Cortex of kidney (tissue), 1 donor: ENCODE measurements at places on chromosomes 3 and 15.

DNA sequence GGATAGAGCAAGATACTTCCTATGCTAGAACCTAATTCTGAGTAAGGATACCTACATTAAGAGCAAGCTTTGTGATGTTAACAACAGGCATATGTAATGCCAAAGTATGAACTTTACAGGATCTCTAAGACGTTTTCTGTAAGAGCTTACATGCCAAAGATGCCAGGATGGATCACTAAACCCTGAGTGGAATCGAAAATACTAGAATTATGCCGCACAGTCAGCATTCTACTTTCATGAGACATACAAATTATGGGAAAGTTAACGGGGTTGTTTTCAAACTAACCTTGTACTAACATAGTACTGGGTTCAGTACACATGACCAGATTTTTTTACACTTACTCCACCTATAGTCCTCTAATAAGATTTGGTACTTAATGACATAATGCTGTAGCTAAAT lies 55.1 kb downstream of the AAGAB start:
- DNase-seq: no peak

GRCh38 chr3:35498506-35499210 lies 140.7 kb upstream of the ARPP21 start:
- DNase-seq: no peak

DNA sequence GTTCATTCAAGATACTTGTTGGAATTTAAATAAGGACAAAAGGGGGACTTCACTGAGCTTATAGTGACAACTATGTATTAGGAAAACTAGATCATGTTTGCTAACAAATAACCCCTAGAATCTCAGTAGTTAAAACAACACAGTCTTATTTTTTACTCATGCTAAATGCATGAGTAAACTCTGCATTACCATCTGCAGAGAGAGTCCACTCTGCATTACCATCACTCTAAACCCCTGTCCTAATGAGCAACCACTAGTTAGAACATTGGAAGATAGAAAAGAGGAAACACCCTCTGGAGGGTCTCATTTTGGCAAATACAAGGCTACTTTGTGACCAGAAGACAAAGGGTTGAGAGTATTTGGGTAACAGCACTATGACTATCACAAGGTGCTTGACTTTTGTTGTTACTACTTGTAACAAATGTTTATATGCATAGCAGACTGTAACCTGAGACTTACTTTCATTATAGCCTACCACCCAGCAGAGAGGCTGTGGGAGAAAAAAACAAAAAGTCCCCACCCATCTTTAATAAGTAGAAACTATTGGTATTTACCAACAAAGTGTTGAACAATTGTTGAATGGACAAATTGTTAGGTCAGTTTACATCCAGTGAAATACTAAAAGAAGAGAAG lies 99.1 kb downstream of the OXSM start:
- no peak for DNase-seq

GRCh38 chr3:125059488-125060245 lies 3.9 kb upstream of the HEG1 start:
- no peak for DNase-seq

- no peak for DNase-seq
Measured at GRCh38 chr15:70071799-70072198, 25.9 kb downstream of the TLE3 start.

DNA sequence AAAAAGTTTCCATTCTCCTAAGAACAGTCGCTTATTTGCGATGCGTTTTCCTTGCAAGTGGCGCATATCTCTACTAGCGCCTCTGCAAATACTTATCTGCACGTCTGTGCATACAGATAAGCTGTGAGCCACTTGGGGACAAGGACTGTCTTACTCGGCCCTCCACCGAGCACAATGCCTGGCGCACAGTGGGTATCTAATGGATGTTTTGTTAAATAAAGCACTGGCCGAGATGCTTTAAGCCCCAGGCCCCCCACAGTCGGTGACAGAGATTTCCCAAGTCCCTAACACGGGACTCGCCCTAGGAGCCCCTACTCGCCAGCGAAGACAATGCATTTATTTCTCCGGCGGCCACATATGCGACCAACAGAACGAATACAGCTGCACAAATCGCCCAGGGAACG lies 503 bp downstream of the HLTF start:
- no peak for DNase-seq

- no peak for DNase-seq
Measured at GRCh38 chr3:183966361-183966791, 51.3 kb downstream of the ABCC5 start.

DNA sequence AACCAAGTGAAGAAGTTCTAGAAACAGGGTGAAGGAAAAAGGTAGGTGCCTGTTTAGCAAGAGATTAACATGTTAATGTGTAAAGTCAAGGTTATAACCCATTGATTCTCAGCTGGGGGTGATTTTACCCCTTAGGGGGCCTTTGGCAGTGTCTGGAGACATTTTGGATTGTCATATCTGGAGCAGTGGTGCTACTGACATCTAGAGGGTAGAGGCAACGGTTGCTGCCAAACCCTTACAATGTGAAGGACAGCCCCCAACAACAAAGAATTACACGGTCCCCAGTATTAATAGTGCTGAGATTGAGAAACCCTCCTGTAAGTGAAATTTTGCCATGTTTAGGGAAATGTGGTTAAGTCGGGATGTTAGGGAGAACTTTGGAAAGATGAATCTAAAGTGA lies 74.7 kb downstream of the CRYBG3 start:
- no peak for DNase-seq

DNA sequence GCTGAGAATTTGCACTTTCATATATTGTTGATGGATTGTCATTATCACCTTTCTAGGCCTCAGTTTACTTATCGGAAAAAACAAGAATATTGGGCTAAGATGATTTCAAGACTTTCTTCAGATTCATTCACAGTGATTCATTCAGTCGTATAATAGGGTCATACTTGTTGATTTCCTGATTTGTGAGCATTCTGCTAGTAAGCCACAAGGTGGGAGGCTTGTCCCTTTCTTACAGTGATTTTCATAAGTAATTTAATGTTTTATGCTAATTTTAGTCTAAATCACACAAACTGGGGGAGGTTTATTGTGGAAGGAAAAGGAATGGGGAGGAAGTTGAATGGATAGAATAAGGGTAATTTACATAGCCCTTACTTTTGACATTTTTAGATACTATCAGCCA lies 126.8 kb upstream of the GOLGA6L4 start:
- no peak for DNase-seq

GRCh38 chr3:135083756-135084155 lies 288.7 kb downstream of the EPHB1 start:
- DNase-seq: no peak

- no peak for DNase-seq
Measured at GRCh38 chr15:69910514-69910913, 187.2 kb downstream of the TLE3 start.

- no peak for DNase-seq
Measured at GRCh38 chr3:123371426-123371825, 77.5 kb downstream of the ADCY5 start.

- DNase-seq: no peak
Measured at GRCh38 chr3:126895178-126896066, 87.5 kb upstream of the PLXNA1 start.
